ENCODE measurements at places on chromosomes 4 and X.
A peak's percentile ranks its signal among the peaks of the same experiment; 100 is the strongest.

DNA sequence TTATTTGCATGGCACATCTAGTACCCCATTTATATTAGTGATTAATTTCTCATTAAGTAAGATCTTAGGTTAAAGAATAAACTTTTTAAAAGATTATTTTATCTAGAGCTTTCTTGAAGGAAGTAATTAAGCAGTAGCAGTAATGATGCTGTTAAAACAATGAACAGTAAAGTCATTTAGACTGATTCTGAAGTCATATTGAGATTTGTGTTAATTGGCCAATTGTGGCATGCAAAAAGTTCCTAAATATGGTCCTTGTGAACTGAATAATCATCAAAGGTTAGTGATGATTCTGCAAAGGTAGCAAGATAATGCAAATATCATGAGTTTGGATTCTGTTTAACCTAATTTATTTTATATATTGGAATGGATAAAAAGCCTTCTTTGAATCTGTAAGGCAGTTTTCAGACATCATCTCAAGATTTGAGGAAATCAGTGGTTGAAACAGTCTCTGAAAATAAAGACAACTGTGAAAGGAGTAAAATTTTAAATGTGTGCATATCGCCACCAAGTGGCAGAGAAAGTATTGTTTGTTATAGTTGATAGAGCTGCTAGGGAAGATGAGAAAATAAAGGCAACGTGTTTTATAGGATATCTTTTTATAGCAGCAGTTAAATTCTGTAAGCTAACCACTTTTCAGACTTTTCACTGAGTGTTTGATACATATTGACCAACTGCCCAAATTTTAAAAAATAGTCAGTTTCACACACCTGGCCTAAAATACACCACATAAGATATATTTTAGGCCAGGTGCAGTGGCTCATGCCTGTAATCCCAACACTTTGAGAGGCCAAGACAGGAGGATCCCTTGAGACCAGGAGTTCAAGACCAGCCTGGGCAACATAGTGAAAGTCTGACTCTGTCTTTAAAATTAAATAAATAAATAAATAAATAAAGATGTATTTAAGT is 79.6 kb downstream of the CCKAR start:
- peak; percentile 4 for DNase-seq

- DNase-seq = no peak
Observed at GRCh38 chrX:31420711-31421151, 348.9 kb upstream of the FTHL17 start.

DNA sequence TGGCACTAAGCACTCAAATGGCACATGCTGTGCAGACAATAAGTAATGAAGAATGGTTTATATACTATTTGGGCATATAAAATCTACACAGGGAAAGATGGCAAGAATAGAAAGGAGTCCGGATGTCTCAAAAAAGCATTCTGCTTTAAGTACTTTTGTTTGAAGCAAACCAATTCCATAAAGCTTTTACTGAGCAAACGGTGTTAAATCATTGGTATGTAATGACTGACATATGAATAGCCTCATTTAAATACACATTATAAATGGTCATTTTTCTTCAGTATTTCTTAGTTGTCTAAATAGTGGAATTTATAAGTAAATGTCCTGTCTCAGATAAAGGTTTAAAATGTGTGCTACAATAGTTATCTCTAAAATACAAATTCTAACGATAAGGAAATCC is 6.0 kb downstream of the FBXO8 start:
- no peak for DNase-seq

- DNase-seq = no peak
Observed at GRCh38 chrX:152656890-152657289, 19.2 kb downstream of the GABRQ start.

- DNase-seq = no peak
Observed at GRCh38 chrX:1596676-1597344, 5.4 kb downstream of the AKAP17A start.

Data from KG1 (cell line).